ENCODE measurements at places on chromosomes 6 and 20.

GRCh38 chr6:46098678-46099077, 31.1 kb upstream of the ENPP4 start:
- DNase-seq, result no peak

GRCh38 chr6:30557683-30557981, 537 bp downstream of the PRR3 start:
- DNase-seq, result no peak

- DNase-seq, result no peak
These were observed 9.1 kb upstream of the EFCAB8 start for GRCh38 chr20:32849577-32849976.

DNA sequence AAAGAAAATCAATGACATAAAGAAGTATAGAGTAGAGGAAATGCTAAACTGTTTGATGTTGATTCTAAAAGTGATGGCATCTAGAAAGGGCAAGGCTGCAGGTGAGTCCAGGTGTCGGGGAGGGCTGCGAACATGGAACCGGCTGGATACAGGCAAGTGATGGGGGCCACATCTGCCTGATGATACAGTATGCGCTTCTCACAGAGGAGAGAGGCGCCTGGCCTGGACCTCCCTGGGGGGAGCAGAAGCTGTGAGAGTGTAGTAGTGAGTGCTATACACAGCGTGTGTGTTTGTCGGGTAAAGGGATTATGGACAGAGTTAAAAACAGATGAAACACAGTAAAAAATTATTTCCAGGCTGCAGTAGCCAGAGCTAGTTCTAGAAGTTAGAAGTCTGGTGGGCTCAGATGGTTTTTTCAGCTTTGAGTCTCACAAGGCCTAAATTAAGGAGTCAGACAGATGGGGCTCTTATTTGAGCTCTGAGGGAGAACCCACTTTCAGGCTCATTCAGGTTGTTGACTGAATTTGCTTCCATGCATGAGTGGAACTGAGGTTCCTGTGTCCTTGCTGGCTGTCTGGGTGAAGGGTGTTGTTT, 195.8 kb upstream of the ARG1 start:
- DNase-seq, result no peak

GRCh38 chr6:11909696-11910132, 102.4 kb upstream of the HIVEP1 start:
- DNase-seq, result no peak

All from esophagus squamous epithelium (tissue), 5 donors.